Activated CD8-positive, alpha-beta memory T cell treated with anti-CD3 and anti-CD28 coated beads, Interleukin-2, amount 10 ng/mL, durations not matched to agents 7 days and 5 days (primary cell): ENCODE measurements at places on chromosomes 7 and 10. TPM values are rescaled to one million over a fixed set of nuclear protein-coding genes. Genes with fewer than 3 reads are reported as not detected.

DNA sequence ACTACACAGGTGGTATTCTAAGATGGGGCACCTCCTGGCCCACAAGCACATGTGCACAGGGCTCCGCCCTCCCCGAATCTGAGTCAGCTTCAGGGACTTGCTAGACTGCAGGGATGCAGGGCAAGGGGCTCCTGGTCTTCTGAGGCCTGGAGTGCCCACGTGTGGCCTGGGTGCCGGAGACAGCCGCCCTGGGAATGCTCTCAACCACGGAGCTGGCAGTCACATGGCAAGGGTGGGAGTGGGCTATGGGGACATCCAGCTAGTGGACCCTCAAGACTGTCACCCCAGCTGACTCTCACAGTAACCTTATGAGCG lies 42.7 kb downstream of the CFAP46 start:
- H3K27ac ChIP-seq: no peak overlapping the region
- no peak overlapping the region for H3K4me3 ChIP-seq
- peaks cover 22% of the 10 kb centered on the region for H3K27me3 ChIP-seq
- H3K4me1 ChIP-seq: peaks cover 10% of the 10 kb centered on the region

HHEX gene
- total RNA-seq: not detected

NKX6-2 gene
- total RNA-seq: not detected

- H3K4me3 ChIP-seq: no peak overlapping the region
- DNase-seq: no peak
- no peaks in the 10 kb centered on the region for H3K4me1 ChIP-seq
- no peaks in the 10 kb centered on the region for H3K36me3 ChIP-seq
- H3K27ac ChIP-seq: no peak overlapping the region
- peaks cover 12% of the 10 kb centered on the region for H3K27me3 ChIP-seq
These were observed 106.3 kb downstream of the ANK3 start for GRCh38 chr10:60283397-60283796.

DNA sequence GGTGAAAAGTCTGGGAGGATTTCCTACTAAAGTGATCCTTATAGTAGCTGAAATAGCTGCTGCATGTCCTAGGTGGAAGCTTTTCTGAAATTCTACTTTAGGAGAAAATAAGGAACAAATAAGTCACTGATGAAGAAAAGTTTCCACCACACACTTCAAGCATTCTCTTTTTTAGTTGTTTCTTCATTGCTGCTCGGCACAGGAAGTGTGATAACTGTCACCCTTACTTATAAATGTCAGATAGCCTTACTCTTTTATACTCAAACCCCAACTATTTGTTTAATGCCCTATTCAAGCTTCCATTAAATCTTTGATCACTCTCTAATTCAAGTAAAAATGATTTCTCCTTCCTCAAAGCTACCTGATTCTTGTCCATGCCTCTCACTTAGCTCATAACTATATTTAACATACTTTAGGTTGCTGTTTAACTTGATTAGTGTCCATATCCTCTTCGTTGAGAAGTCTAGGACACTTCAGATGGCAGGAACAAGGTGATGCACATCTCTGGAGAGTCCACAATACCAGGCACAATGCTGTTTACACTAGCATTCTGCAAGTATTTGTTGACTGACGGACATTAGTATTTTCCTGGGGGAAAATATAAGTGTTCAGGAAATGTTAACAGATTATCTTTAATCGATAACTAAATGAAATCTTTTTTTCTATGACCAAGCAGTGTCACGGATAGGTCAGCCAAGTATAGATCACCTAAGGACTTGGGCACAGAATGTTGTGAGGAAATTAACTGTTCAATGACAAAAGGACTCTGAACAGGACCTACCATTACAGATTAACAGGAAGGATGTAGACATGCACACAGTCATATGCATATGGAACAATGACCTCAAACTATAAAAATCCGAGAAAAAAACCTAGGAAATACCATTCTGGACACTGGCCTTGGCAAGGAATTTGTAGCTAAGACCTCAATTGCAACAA lies 67.4 kb downstream of the ZNF438 start:
- DNase-seq: no peak
- peak overlapping the region; percentile 8 for H3K27ac ChIP-seq
- no peak overlapping the region for H3K4me3 ChIP-seq

DNA sequence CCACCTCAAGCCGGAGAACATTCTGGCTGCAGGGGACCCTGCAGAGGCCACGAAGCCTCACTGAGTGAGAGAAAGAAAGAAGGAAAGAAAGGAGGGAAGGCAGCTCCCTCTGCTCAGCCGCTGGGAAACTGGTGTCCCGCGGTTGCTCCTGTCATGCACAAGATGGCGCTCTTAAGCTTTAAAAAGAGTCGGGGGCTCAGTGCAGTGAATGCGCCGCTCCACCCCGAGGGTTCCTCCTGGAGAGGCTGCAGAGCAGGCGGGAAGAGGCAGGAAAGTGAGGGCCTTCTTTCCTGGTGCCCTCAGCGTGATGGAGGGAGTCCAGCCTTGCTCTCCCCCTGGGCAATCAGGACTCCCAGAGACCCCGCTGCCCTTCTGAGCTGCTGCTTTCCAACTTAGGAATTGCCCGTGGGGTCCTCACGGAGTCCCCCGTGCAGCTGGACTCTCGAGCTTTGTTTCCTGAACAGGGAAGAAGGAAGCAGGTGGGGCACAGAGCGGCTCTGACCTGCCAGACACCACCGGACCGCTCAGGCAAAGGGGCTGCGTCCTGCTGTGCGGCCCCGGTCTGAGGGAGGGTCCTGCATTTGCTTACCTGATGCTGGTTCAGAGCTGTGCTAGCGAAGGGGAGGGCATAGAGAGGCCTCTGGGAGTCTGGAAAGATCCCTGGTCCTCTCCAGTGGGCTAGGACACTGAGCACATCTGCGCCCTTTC lies 141.9 kb upstream of the MKI67 start:
- no peaks in the 10 kb centered on the region for H3K4me1 ChIP-seq
- H3K27me3 ChIP-seq: peaks cover 30% of the 10 kb centered on the region
- no peak for DNase-seq
- H3K36me3 ChIP-seq: no peaks in the 10 kb centered on the region
- H3K4me3 ChIP-seq: no peak overlapping the region
- no peak overlapping the region for H3K27ac ChIP-seq
